ENCODE measurements at places on chromosomes 5 and 9. TPM values are rescaled to one million over a fixed set of nuclear protein-coding genes. Genes with fewer than 3 reads are reported as not detected.

DNA sequence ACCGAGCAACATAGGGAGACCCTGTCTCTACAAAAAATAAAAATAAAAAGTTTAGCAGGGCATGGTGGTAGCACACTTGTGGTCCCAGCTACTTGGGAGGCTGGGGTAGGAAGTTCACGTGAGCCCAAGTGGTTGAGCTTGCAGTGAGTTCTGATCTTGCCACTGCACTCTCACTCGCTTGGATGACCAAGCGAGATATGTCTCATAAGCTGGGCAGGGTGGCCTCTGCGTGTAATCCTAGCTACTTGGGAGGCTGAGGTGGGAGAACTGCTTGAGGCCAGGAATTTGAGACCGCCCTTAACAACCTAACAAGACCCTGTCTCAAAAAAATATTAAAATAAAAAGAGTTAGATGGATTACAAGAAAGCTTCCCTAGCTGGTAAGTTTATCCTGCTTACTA is 32.5 kb downstream of the RASA1 start:
- no peak for DNase-seq

TMEM171 gene
- total RNA-seq = not detected

CTXN3 gene
- total RNA-seq = not detected

POU5F2 gene
- total RNA-seq = 4.2 TPM
